Cardiac fibroblast (primary cell): ENCODE measurements at places on chromosomes 11 and 22.
A peak's percentile ranks its signal among the peaks of the same experiment; 100 is the strongest.

DNA sequence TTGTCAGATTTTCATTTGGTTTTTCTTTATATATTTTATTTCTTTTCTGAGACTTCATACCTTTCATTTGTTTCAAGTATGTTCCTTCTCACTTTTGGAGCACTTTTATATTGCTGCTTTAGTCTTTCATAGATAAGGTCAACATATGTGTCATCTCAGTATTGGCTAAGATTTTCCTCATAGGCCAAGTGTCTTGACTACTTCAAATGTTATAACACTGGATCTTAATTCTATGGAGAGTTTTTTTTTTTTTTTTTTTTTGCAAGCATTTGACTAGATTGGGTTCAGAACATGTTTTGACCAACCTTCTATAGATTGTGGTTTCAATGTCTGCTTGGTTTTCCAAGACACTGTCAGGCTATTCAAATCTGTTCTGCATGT lies 69.0 kb upstream of the NARS2 start:
- DNase-seq = no peak

DNA sequence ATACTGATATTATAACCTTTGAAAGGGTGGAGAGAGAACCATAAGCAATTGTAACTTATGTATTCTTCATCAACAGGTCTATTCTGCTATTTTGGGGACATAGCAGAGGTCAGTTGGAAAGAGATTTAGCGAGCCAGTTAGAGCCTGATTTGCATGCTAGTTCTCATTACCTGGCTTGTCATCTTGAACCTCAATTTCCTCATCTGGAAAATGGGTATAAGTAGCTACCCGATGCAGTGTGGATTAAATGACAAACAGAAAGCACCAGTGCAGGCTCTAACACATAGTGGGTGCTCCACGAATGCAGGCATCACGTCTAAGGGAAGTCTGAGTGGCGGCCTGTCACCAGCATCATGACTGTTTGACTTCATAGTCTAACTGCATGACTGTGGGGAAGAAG lies 67.7 kb downstream of the LDLRAD3 start:
- no peak for DNase-seq

GRCh38 chr11:63613517-63614135 lies 607 bp downstream of the PLAAT3 start:
- no peak for DNase-seq

GRCh38 chr11:46700241-46701077 lies at the start of the genes ARHGAP1 and ZNF408:
Gene ARHGAP1 (minus strand): TSS chr11:46700619. CDS start chr11:46696107, 4,512 bp downstream.
Gene ZNF408 (plus strand): TSS chr11:46701031. CDS start chr11:46701048, 17 bp downstream.
- peak; percentile 99 for DNase-seq

GRCh38 chr11:122128146-122128545 lies 12.1 kb upstream of the BLID start:
- no peak for DNase-seq

GRCh38 chr11:113265362-113265761 lies 49.0 kb upstream of the TTC12 start:
- DNase-seq = no peak

DNA sequence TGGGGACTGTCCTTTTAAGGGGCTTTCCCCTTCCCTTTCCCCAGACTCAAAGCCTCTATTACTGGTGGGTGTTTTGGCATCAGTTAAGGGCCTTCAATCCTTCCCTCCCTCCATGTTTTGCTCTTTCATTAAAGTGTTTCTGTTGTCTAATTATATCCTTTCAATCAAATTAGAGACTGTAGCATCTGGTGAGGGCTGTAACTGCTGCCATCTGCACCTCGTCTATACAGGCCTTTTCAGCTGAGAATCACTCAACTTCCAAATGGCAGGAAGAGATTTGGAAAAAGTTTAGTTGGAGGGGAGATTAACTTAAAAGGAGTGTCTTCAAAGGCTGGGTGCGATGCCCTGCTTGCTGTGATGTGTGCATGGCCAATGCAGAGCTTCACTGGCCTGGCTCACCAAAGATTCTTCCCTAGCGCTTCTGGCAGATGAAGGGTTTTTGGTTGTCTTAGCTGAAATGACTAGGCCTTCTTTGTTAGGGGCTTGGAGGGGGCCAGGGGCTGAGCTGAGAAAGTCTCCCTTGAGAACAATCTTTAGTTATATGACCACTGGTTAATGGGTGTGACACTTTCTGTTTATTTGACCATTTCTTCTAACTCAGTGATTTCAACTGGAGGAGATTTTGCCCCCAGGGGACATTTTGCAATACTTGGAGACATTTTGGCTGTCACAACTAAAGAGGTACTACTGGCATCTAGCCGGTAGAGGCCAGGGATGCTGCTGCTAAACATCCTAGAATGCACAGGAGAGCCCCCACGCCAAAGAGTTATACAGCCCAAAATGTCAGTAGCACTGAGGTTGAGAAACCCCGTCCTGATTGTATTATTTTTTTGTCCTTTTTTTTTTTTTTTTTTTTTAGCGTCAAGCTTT lies 7.5 kb downstream of the KREMEN1 start:
- DNase-seq = peak; percentile 19

- peak; percentile 94 for DNase-seq
These were observed 129.1 kb downstream of the EHF start for GRCh38 chr11:34749666-34750659.

DNA sequence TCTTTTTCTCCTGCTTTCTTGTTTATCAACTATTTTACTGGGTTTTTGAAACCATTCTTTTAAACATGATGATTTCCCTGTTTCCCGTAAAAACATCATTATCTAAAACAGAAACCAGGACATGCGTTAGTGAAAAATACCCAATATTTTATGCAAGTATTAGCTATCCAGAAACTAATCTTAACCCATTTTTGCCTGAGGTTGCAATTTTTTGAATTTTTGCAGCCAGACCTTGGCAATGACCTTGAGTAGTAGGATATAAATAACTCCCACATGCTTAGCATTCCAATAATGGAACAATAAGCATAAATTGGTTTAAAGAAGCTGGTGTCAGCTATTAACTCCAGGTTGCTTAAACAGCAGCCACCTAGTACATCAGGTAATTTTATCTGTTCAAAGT lies 308.9 kb upstream of the ANO3 start:
- DNase-seq = no peak

- DNase-seq = no peak
These were observed 92.6 kb downstream of the CTTN start for GRCh38 chr11:70490723-70491558.

- DNase-seq = peak; percentile 69
These were observed 23.9 kb upstream of the TCF20 start for GRCh38 chr22:42294034-42294985.

- DNase-seq = peak; percentile 45
These were observed 118.6 kb downstream of the HIPK3 start for GRCh38 chr11:33375688-33376311.

- DNase-seq = peak; percentile 86
These were observed 3.9 kb downstream of the MALAT1 start for GRCh38 chr11:65502555-65503367.

DNA sequence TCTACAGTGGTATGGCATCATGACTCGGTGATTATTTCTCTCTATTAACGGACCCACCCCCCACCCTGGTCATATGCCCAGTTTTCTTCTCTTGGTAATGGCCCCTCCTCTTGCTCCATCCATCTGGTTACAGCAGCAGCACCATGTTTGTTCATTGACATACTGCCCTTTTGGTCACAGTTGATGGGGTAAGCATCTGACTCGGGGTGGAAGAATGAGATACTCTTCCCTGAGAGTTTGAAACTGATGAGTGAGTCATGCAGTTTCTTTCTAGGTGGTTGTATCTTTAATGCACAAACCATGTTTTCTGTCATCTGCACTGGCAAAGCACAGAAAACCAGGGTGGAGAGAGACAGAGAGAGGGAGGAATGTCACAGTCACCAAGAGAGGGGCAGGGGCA lies 126.0 kb downstream of the SYN3 start:
- DNase-seq = peak; percentile 11

- no peak for DNase-seq
These were observed 84.2 kb downstream of the BLID start for GRCh38 chr11:122031813-122032212.

- peak; percentile 6 for DNase-seq
These were observed at the start of gene MMP3 for GRCh38 chr11:102843489-102843888. Gene MMP3 (minus strand): TSS chr11:102843609. CDS start chr11:102843546, 63 bp downstream.
